Heart left ventricle (tissue), 16 donors: ENCODE measurements at places on chromosomes 7 and 10. TPM values are rescaled to one million over a fixed set of nuclear protein-coding genes. Genes with fewer than 3 reads are reported as not detected.

DNA sequence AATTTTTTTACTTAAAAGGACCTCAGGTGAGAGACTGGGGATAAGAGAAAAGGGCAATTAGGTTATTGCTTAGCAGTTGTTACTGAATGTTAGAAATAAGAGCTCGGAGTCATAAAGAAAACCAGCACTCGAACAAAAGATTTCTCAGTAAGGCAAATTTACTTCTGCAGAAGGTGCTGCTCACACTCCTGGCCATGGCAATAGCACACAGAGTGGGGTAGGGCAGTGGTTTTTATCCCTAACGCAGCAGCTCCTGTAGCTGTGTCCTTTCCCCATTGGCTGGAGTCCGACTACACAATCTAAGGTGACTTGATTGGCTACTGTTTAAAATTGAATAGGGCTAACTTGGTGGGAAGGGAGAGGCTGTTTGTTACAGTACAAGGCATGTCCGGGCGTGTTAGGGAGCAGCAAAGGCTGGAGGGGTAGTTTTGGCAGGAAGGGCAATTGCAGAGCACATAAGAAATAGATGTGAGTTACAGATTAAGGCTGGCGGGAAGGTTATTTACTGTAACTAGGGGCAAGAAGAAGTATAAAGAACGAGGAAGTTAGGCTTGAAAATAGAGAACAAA is 112.1 kb downstream of the AKR1D1 start:
- DNase-seq, result no peak

DNA sequence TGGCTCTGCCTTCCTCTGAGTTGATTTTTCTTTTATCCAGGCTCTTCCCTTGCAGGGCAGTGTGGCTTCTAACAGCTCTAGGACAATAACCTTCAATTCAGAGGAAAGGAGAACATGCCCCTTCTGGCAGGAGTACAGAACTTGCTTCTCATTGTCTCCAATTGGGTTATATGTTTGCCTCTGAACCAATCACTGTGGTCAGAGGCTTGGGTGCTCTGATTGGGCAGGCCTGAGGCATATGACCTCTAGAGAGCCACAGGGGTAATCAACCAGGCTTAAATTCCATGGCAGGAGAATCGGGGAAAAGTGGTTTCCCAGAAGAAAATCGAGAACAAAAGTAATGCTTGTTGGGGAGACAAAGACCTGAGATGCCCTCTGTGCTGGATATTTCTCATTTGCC is 240.0 kb downstream of the REEP3 start:
- DNase-seq, result no peak

- no peak for DNase-seq
Observed at GRCh38 chr10:60397792-60398191, 8.1 kb upstream of the ANK3 start.

DNA sequence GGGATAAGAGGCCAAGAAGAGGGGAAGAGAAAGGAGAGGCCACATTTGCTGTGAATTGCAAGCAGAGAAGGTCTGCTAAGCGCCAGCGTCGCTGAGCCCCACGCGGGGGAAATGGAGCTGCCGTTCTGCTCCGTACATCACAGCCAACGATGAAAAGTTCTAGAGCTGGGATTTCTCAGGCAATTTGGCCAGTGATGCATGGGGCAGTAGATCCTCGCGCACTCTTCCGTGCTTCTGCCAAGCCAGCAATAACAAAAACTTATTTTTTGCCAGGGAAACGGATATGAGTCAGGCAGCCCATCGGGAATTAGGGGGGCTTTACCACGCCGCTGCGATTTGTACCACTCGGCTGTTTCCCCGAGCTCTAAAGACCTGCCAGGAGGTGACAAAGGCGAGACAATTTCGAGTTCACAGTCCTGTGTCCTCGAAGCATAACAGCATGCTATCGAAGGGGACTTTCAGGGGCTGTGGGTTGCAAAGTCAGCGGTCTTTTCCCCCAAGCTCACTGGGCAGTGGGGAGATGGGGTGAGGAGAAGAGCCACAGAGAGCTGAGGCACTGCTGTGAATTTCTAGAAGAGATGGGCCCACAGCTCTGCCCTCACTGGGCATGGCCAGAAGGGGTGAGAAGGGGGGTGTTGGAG is 30.0 kb upstream of the SLF2 start:
- DNase-seq, result no peak

DNA sequence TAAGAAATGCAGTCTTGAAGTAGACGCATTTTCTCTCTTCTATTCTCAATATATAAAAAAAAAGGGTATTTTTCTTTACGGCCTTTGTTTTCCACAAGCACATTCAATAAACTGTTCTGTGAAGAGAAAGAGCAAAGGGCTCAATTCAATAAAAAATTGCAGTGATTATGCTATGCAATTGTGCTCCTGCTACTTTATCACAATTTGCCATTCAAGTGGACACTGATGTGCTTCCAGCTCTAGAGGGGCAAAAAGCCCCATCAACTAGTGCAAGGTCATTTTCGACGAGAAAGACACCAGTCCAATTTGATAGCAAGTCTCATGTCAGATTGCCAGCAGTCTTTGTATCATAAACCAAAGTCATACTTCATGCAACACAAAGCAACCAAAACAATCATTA is 82.6 kb upstream of the THSD7A start:
- no peak for DNase-seq

DNA sequence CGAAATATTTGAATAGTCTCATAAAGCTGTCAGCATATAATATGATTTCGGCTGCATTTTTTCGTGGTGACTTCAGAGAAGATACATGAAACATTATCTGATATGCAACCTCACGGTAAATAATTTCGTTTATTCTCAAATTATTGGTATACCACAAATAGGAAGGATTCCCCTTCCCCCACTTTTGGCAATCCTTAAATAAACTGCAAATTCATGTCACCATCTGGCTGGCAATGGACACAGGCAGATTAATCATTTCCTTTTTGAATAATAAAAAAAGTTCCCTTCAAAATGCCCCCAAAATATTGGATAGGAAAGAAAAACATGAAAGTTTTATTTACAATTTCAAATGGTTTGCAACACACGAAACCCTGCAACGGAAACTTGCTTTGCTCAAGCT is 234.5 kb upstream of the MEOX2 start:
- no peak for DNase-seq

GRCh38 chr7:27434756-27435400 is 192.3 kb downstream of the EVX1 start:
- DNase-seq, result no peak

Gene C10orf143
- 1.0 TPM for total RNA-seq

Gene CLDN4
- total RNA-seq, result not detected

Gene PRKG1
- 30.1 TPM for total RNA-seq
